ENCODE measurements at places on chromosomes 11 and 22.

DNA sequence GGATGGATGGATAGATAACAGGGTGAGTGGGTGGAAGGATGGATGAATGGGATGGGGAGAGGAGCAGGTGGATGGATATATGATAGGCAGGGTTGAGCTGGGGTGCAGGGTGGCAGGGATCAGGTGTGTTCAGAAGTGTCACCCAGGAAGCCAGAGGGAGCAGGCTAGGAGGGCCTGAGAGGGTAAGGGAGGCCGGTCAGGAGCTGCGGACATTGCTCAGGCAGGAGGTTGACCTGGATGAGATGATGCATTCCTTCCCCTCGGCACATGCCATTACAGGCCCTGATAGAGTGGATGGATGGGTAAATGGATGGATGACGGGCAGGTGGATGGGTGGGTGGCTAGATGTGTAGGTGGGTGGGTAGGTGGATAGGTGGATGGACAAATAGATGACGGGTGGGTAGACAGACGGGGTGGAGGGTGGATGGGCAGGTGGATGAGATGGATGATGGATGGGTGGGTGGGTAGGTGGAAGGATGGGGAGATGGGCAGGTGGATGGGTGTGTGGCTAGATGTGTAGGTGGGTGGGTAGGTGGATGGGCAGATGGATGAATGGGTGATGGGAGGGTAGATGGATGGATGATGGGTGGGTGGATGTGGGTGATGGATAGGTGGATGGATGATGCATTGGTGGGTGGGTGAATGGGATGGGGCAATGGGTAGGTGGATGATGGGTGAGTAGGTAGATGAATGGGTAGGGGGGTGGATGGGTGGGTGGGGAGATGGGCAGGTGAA, 8.0 kb downstream of the DHCR7 start:
- peak; percentile 27 for DNase-seq

GRCh38 chr11:93908689-93909088, 58.3 kb upstream of the VSTM5 start:
- DNase-seq: peak; percentile 76

GRCh38 chr11:18080451-18080850, 25.4 kb downstream of the SAAL1 start:
- DNase-seq: no peak

- DNase-seq: no peak
These were observed 14.5 kb upstream of the GAB2 start for GRCh38 chr11:78432058-78432515.

GRCh38 chr11:133919330-133920108, 37.2 kb downstream of the IGSF9B start:
- peak; percentile 72 for DNase-seq

DNA sequence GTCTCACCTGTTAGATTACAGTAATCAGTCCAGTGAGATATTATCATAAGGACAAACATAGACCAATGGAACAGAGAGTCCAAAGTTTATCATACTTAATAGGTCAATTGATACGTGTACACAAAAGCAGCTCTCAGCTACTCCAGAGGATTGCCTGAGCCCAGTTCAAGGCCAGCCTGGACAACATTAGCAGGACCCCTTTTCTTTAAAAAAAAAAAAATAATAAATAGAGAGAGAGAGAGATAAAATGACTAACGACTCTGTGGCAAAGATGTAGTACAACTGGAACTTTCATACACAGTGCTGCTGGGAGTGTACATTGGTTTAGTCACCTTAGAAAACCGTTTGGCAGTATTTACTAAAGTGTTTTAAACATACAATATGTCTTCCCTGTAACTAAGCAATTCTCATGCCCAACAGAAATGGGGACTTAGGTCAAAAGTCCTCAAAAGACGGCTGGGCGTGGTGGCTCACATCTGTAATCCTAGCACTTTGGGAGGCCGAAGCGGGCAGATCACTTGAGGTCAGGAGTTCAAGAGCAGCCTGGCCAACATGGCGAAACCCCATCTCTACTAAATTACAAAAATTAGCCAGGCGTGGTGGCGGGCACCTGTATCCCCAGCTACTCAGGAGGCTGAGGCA, 10.6 kb downstream of the SNX32 start:
- no peak for DNase-seq

- peak; percentile 69 for DNase-seq
These were observed 15.2 kb upstream of the CARD10 start for GRCh38 chr22:37534445-37534844.

DNA sequence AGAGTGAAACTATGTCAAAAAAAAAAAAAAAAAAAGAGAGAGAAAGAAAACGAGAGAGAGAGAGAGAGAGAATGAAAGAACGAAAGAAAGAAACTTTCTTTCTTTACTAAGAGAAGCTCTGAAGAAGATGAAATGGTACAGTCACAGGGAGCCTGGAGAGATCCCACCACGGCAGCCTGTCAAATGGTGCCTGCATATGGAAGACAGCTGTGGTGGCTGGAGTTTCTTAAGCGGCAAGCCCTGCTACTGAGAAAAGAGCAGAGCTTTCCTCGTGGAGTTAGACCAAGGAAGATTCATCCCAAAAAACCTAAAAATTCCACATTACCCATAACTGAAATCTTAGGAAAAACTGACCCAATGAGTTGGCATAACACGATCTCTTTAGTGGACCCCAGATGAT, 66.7 kb downstream of the MICAL3 start:
- no peak for DNase-seq

DNA sequence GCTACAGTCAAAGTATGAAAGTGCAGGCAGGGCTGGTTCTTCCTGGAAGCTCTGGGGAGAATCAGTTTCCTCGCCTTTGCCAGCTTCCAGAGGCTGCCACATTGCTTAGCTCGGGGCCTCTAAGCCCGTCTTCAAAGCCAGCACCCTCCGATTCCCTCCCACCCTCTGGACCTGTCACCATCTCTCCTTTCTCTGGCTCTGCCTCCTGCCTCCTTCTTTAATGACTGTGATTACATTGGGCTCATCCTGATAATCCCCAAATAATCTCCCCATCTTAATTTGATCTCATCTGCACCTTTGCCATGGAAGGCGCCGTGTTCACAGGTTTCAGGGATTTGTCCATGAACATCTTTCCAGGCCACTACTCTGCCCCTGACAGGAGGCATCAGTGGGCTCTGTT, 42.5 kb downstream of the MCM5 start:
- DNase-seq: peak; percentile 14

GRCh38 chr11:47078751-47079521, 97.7 kb downstream of the ARFGAP2 start:
- DNase-seq: no peak

DNA sequence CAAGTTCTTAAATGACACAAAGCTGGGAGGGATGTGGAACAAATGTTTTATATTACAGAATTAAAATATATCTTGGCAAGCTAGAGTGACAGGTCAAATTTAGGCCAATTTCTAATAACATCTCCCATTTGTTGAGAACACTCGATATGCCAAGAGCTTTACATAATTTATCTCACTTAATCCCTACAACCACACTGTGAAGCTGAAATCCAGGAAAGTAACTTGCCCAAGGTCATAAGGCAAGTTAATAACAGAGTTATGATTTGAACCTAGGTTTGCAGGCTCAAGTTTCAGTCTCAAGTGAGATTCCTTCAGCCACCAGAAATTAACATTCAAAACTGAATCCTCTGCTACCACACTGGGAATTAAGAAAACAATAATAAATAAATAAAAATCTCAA, 38.3 kb downstream of the RAB30 start:
- no peak for DNase-seq

- no peak for DNase-seq
These were observed 54.8 kb downstream of the IGSF9B start for GRCh38 chr11:133901999-133902398.

- DNase-seq: no peak
These were observed 100.3 kb downstream of the GUCY1A2 start for GRCh38 chr11:106917973-106918372.

- DNase-seq: no peak
These were observed 56.2 kb downstream of the GALNT18 start for GRCh38 chr11:11565636-11566035.

DNA sequence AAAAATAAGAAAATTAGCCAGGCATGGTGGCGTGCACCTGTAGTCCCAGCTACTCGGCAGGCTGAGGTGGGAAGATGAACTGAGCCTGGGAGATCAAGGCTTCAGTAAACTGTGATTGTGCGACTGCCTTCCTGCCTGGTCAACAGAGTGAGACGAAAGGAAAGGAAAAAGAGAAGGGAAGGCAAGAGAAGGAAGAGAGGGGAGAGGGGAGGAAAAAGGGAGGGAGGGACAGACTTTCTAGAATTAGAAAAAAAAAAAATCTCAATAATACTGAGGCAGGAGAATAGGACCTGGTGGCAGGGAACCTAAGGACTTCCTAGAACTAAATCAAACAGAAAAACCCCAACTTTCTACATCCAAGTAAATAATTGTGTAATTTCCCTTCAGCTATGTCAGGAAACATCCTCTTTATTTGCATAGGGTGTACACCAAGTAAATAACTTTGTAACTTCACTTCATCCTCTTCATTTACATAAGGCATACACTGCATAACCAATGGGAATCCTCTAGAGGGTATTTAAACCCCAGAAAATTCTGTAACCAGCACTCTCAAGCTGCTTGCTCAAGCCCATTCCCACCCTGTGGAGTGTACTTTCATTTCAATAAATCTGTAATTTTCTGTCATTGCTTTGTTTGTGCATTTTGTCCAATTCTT, 8.7 kb downstream of the SBF2 start:
- DNase-seq: no peak

- DNase-seq: no peak
These were observed 11.9 kb upstream of the MRTFA start for GRCh38 chr22:40648386-40648785.

DNA sequence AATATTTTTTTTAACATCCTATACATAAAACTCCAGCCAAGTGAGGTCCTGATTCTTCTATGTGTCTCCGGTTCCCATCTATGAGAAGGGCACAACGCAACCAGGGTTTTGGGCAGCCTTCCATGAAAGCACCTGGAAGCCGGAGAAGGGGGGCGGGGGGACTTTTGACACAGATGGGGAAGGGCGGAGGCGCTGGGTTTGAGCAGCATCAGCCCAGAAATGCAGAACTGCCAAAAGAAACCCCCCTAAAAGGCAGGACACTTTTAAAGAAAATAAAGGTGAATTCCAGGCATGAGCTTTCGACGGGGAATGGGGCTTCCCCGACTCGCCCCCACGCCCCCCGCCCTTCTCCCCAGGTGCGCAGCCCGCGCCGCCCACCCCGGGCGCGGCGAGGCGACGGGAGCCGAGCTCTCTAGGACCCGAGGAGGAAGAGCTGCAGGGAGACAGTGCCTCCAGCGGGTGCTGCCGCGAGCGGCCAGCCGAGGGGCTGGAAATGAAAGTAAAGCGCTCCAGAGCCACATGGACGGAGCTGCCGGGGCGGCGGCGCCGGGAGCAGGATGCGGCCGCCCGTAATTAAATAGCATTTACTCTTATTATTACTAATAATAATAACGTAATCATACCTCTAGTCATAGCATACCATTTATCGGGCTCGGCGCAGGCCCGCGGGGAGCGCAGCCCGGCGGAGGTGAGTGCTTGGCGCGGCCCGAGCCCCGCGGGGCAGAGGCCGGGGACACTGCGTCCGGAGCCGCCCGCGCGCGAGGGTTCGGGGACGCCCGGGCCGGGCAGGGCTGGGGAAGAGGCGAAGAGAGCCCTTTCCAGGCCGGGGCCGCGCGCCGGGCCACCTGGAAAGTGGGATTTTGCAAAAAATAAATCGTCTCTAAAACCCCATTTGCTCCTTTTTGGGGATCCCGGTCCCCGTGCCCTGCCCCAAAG, at the start of gene ZC3H7B:
ZC3H7B (plus strand) TSS at position 441 of the 936 bp plus-strand sequence. CDS start 19,136 bp downstream, outside the sequence.
- peak; percentile 100 for DNase-seq

Data from osteoblast (primary cell).